ENCODE measurements at places on chromosomes 4 and X. TPM values are rescaled to one million over a fixed set of nuclear protein-coding genes. Genes with fewer than 3 reads are reported as not detected.

The CSTF2 gene
- total RNA-seq: 14.6 TPM

The ZCCHC18 gene
- 2.1 TPM for total RNA-seq

The GRPR gene
- 3.0 TPM for total RNA-seq

The VSIG4 gene
- not detected for total RNA-seq

The VEGFC gene
- 24.2 TPM for total RNA-seq

The SCML1 gene
- total RNA-seq: 5.1 TPM

The TMLHE gene
- total RNA-seq: 10.3 TPM

The ACE2 gene
- not detected for total RNA-seq

The GABRG1 gene
- not detected for total RNA-seq

The GSPT2 gene
- total RNA-seq: 14.7 TPM

The CPZ gene
- total RNA-seq: 6.3 TPM

The FDCSP gene
- total RNA-seq: not detected

The LNX1 gene
- total RNA-seq: 4.4 TPM

The KLB gene
- total RNA-seq: not detected

The JAKMIP1 gene
- total RNA-seq: 0.79 TPM

The CLDN22 gene
- not detected for total RNA-seq

The SUPT20HL1 gene
- total RNA-seq: not detected

The PNMA5 gene
- not detected for total RNA-seq

The LRP2BP gene
- total RNA-seq: 0.27 TPM

The HERC6 gene
- 40.2 TPM for total RNA-seq

The TMPRSS11F gene
- total RNA-seq: not detected

The LANCL3 gene
- 0.22 TPM for total RNA-seq
